Activated CD4-positive, alpha-beta T cell treated with anti-CD3 and anti-CD28 coated beads, Interleukin-10, Interleukin-2, amounts not matched to agents 100 ng/mL and 50 ng/mL, durations not matched to agents 16 hours and 8 hours (primary cell): ENCODE measurements at places on chromosomes 2 and 18.

- DNase-seq: no peak
Observed at GRCh38 chr2:20132990-20133535, 81.6 kb upstream of the LAPTM4A start.

DNA sequence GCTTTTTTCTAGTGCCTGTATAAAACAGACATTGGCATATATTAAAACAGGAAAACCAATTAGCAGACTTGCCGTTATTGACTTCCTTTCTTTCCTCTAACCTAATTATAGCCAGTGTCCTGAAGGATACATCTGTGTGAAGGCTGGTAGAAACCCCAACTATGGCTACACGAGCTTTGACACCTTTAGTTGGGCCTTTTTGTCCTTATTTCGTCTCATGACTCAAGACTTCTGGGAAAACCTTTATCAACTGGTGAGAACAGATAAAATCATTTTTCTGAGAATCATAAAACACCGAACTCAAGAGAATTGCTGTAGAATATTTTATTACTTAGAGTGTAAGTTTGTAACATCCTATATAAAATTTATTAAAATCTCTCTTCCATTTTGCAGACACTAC, 74.3 kb downstream of the SCN2A start:
- no peak for DNase-seq

GRCh38 chr2:62424899-62425298, 81.1 kb downstream of the TMEM17 start:
- no peak for DNase-seq

DNA sequence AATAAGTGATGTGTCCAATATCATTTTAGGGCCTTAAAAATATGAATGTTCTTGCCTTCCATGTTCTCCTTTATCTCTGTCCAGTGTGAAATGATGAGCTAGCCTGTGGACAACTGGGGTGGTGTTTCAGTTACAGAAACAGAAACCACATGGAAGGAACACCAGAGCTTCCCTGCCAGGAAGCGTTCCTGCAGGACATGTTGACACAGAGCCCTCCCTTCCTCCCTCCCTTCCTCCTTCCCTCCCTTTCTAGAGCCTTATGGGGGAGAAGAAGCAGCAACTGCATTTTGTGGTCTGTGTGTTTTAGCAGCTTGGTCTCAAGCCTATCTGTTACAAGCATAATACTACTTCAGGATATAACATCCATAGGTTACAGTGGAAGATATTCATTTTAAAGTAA, 539.7 kb upstream of the NETO1 start:
- DNase-seq: no peak
